ENCODE measurements at places on chromosomes 1 and 21. TPM values are rescaled to one million over a fixed set of nuclear protein-coding genes. Genes with fewer than 3 reads are reported as not detected.

BNIPL gene
- total RNA-seq = 0.89 TPM

OR10J4 gene
- not detected for total RNA-seq

PTCH2 gene
- 1.5 TPM for total RNA-seq

DNA sequence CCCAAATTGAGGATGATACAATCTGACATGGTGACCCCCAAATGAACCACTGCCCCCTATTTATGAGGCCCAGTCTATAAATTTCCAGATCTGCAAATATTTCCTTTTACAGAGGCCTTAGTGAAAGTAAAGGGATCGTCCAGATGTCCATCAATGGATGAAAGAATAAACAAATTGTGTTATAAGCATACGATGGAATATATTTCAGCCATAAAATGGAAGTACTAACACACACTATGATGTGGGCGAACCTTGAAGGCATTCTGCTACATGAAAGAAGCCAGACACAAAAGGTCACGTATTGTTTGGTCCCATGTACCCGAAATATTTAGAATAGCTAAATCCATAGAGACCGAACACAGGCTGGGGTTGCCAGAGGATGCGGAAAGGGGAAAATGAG, 48.6 kb upstream of the ITPKB start:
- DNase-seq = no peak

GRCh38 chr1:56506951-56507491, 72.3 kb downstream of the PLPP3 start:
- no peak for DNase-seq

GRCh38 chr1:182003953-182004586, 57.4 kb downstream of the ZNF648 start:
- DNase-seq = no peak

GRCh38 chr1:46637444-46638083, 21.0 kb upstream of the MOB3C start:
- no peak for DNase-seq

DNA sequence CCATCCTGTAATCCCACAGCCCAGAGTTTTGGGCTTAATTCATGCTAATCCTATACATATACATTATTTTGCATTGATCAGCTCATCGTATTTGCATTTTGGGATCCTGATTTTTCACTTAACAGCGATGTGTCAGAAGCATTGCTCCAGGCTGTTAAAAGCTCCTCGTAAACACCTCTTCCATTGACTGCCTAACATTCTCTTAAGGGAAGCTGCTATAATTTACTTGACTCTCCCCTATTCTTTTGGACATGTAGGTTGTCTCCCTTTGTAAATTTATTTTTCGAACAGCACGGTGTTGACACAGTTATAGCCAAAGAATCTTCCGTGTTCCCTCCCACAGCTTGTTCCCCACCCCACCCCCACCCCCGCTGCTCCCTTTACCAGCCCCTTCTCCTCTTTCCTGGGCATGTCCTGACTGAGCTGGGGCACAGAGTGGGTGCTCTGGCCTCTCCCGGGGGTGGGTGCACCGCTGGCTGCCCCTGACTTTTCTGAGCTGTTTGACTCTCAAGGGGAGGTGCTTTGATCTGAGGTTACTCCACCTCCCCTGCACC, 22.8 kb downstream of the LDLRAP1 start:
- DNase-seq = no peak

DNA sequence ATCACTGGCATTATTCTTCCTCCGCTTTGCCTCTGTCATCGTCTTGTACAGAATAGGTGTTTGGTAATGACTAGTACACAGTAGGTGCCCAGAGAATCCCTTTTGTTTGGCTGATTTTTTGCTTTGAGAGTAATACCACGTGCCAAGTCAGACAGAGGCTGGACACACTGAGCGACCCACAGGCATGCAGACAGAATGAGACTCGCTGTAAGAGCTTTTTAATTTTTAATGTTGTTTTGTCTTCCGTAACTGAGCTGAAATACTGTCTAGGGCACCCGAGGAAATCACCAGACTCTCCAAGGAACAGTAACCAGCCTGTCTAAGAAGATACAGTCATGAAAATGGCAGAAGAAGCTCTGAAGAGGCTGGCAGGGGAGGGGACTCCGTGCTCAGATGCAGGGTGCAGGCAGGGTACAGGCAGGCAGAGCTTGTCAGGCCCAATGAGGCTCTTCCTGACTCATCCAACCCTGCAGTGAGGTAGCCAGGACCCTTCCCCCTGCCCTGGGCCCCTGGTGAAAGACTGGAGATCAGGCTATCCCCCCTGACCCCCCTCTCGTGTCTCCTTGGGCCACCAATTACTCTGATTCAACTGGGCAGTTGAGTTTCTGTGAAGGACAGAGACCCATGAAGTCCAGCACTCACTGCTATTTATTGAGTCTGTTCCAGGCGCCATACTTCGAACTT, 60.1 kb upstream of the ECE1 start:
- DNase-seq = no peak

AMPD1 gene
- total RNA-seq = not detected

DNA sequence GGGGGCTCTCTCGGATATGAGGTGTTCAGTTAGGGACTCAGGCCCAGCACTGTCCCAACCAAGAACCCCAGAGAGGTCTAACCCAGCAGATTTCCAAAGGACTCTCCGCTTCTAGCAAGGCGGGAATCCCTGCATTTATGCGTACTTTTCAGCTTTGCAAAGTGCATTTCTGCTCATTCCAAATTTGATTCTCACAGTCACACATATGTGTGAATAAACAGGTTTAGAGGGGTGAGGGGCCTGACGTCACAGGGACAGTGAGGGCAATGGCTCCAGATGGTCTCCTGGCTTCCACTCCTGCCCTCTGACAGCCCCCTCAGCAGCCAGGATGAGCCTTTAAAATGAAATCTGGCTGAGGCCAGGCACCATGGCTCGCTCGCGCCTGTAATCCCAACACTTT, 921 bp upstream of the ECE1 start:
- DNase-seq = no peak

PDPN gene
- total RNA-seq = not detected

DNA sequence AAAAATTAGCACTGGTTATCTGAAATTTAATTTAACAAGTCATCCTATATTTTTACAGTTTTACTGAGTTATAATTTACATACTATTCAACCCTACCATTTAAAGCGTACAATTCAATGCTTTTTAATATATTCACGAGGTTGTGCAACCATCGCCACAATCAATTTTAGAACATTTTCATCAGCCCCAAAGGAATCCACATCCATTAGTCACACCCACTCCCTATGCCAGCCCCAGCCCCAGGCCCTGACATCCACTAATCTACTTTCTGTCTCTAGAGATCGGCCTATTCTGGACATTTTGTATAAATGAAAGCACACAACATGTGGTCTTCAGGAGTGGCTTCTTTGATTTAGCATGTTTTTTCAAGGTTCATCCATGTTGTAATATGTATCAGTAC, 134.7 kb downstream of the PSMG1 start:
- DNase-seq = no peak

DNA sequence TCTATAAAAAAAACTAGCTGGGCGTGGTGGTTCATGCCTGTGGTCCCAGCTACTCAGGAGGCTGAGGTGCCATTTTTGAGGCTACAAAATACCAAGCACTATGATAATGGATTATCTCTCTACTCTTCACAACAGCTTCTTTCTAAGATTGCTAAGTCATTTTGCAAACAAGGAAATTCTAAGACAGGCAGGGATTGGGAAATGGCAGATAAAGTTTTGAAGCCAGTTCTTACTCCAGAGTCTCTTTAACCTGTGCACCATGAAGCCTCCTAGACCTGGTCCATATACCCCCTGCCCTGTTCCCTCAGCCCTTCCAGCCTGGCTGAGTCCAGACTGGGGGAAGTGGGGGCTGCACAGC, 39.5 kb upstream of the DMBX1 start:
- DNase-seq = no peak

GRCh38 chr1:232911027-232911599, 39.3 kb upstream of the NTPCR start:
- DNase-seq = no peak

DNA sequence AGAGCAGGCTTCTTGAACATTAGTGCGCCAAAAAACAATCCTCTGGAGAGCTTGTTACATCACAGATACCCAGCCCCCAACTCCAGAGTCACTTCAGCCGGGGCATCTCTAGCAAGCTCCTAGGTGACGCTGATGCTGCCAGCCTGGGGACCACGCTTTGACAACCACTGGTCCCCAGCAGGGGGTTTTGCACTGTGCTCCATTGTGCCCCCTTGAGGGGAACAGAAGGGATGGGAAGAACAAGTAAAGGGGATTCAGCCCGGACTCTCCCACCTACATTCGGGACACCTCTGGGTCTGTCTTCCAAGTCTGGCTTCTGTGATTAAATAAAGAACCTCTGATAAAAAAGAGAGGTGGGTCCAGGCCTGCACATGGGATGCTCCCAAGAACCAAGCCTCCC, 60.4 kb downstream of the ATP5PO start:
- no peak for DNase-seq

GRCh38 chr1:214101828-214102227, 114.1 kb downstream of the PROX1 start:
- no peak for DNase-seq

KCNJ6 gene
- total RNA-seq = not detected

DNA sequence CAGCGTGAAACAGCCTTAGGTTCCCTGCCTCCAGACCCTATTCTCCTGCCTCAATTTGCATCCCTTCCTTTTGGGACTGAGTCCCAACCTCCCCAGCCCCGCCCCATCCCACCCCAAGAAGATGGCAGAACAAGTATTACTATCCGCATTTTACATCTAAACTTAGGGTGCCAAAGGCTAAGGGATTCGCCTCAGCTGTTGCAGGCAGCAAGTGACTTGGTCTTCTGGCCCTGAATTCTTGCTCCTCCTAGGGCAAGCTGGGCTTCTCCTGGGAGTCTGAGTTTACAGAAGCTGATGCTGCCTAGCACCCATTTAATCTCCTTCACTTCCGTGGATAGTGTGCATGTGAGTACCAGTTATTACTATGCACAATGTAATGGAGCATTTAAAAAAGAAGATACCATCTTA, 161.3 kb upstream of the NR5A2 start:
- no peak for DNase-seq

- DNase-seq = no peak
Observed at GRCh38 chr1:174032671-174033222, 10.6 kb upstream of the RC3H1 start.

RGS8 gene
- total RNA-seq = not detected

DNA sequence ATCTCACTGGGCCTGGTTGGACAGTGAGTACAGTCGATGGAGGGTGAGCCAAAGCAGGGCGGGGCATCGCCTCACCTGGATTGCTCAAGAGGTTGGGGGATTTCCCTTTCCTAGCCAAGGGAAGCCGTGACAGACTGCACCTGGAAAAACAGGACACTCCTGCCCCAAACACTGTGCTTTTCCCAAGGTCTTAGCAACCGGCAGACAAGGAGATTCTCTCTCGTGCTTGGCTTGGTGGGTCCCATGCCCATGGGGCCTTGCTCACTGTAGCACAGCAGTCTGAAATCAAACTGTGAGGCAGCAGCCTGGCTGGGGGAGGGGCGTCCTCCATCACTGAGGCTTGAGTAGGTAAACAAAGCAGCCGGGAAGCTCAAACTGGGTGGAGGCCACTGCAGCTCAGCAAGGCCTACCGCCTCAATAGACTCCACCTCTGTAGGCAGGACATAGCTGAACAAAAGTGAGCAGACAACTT, 11.3 kb downstream of the C1orf105 start:
- no peak for DNase-seq

NEK7 gene
- 60.1 TPM for total RNA-seq

Measured in activated naive CD4-positive, alpha-beta T cell treated with anti-CD3 and anti-CD28 coated beads, Interleukin-2, amount 50 U/mL, for 72 hours (primary cell).